Upper lobe of left lung (tissue), 6 donors: ENCODE measurements at places on chromosomes 5 and 9. TPM values are rescaled to one million over a fixed set of nuclear protein-coding genes. Genes with fewer than 3 reads are reported as not detected.
A peak's percentile ranks its signal among the peaks of the same experiment; 100 is the strongest.

DNA sequence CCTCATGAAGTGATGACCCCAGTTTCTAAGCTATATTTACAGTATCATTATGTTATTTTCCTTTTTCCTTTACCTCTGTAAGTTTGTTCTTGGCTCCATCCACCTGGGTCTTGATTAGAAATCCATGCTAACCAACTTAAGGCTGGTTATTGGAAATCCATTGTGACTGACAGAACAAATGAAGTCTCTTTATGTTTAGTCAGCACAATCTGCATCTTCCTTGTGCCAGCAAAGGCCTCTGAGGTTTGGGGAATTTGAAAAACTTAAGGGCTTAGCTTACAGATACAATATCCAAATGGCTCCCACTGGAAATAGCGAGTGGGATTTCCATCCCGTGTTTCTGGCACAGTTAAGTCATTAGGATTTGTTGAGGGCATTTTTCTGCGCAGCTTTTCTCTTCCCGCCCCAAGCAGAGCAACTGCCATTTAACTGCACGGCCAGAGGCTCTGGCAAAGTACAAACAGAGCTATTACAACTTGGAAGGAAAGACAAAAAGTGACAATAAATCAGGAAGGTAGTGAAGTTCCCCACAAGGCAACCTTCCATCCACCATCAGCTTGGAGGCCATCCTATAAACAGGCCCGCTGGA is 64.2 kb downstream of the DCP2 start:
- H3K4me3 ChIP-seq: no peak overlapping the region
- no peaks in the 10 kb centered on the region for H3K4me1 ChIP-seq
- H3K27ac ChIP-seq: no peak overlapping the region
- no peaks in the 10 kb centered on the region for H3K27me3 ChIP-seq

- DNase-seq: no peak
- no peak overlapping the region for H3K4me3 ChIP-seq
- no peaks in the 10 kb centered on the region for H3K4me1 ChIP-seq
Measured at GRCh38 chr9:77392328-77392727, 215.0 kb downstream of the VPS13A start.

GRCh38 chr5:20524991-20525529 is 537.1 kb upstream of the CDH18 start:
- H3K27ac ChIP-seq: no peak overlapping the region
- no peak overlapping the region for H3K4me3 ChIP-seq
- H3K4me1 ChIP-seq: no peaks in the 10 kb centered on the region
- no peaks in the 10 kb centered on the region for H3K27me3 ChIP-seq
- no peak for DNase-seq

- H3K36me3 ChIP-seq: no peaks in the 10 kb centered on the region
- no peak overlapping the region for H3K4me3 ChIP-seq
- H3K4me1 ChIP-seq: peaks cover 21% of the 10 kb centered on the region
- peak overlapping the region; percentile 61 for H3K27ac ChIP-seq
Measured at GRCh38 chr9:136881691-136882108, 4.6 kb upstream of the TRAF2 start.

DNA sequence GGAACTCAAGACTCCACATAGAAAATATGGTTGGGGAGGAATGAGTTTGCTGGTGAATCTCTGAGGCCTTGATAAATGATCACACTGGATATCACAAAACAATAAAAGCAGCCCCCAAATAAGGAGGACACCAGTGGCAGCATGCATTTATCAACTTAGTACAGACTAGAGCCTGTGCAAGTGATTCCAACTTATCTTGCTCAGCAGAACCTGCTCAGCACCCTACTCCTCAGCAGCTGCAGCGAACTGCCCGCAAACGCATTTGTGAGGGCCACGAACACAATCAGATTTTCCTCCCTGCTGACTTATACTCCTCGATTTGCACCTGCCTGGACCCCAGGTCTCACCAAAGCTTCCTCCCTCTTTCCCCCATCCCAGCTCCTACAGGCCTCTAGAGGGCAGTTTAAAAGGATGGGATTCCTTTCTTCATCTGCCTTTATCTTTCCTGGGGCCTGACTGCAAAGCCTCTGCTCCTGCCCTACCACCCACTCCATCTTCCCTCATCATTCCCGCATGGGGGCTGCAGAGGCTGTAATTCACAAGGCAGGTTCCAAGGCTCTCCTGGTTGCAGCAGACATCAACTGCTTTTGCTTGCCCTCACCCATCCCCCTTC is 41.2 kb downstream of the ANKS6 start:
- H3K36me3 ChIP-seq: no peaks in the 10 kb centered on the region
- H3K27ac ChIP-seq: no peak overlapping the region
- DNase-seq: no peak
- no peaks in the 10 kb centered on the region for H3K27me3 ChIP-seq

Gene PCDHA4
- total RNA-seq: 2.3 TPM

DNA sequence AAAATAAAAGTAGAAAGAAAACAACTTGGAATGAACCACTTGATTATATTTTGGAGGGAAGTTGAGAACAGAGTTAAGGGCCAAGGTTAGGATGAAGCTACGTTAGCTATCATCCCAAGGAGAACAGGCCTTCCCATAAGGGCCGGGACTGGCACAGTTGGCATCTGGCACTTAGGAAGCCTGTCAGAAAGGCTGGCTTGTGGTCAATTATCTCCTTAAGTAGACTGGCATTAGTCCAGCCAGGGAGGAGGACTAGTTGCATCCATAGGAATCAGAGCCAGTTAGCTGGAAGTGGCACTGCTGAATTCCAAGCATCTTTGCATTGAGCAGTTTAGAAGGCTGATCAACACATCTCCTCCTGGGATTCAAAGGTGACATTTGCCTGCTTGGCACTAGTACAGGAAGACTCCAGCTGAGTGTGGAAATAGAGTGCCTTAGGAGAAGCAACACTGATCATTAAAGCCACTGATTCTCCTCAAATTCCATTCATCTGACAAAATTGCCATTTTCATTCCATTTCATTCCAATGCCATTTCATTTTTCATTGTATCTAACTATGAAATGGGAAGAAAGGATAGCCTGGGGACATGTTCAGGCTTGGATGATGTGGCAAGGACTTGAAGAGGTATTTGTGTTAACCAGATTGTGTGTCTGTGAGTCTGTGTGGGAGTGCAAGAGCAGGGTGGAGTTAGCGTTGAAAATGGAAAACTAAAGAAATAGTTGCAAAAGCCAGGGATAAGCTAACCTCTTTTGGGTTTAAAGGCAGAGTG is 5.5 kb downstream of the FOXB2 start:
- no peak overlapping the region for H3K4me3 ChIP-seq
- no peaks in the 10 kb centered on the region for H3K36me3 ChIP-seq
- DNase-seq: no peak

- no peaks in the 10 kb centered on the region for H3K36me3 ChIP-seq
- no peak overlapping the region for H3K27ac ChIP-seq
- H3K4me3 ChIP-seq: no peak overlapping the region
- no peaks in the 10 kb centered on the region for H3K4me1 ChIP-seq
- H3K27me3 ChIP-seq: no peaks in the 10 kb centered on the region
- no peak for DNase-seq
Measured at GRCh38 chr9:131539223-131539923, 6.0 kb upstream of the PRRT1B start.

- H3K36me3 ChIP-seq: no peaks in the 10 kb centered on the region
- no peak overlapping the region for H3K4me3 ChIP-seq
- H3K4me1 ChIP-seq: no peaks in the 10 kb centered on the region
- H3K27me3 ChIP-seq: no peaks in the 10 kb centered on the region
- no peak overlapping the region for H3K27ac ChIP-seq
Measured at GRCh38 chr5:175663186-175664184, 5.6 kb downstream of the HRH2 start.

GRCh38 chr5:128637031-128637430 is 99.0 kb upstream of the FBN2 start:
- H3K4me1 ChIP-seq: no peaks in the 10 kb centered on the region

- H3K27ac ChIP-seq: no peak overlapping the region
- DNase-seq: no peak
- H3K27me3 ChIP-seq: no peaks in the 10 kb centered on the region
- no peaks in the 10 kb centered on the region for H3K36me3 ChIP-seq
Measured at GRCh38 chr5:34616651-34617050, 39.5 kb upstream of the RAI14 start.

- H3K36me3 ChIP-seq: no peaks in the 10 kb centered on the region
- H3K27ac ChIP-seq: no peak overlapping the region
- no peaks in the 10 kb centered on the region for H3K27me3 ChIP-seq
- DNase-seq: no peak
- H3K4me3 ChIP-seq: no peak overlapping the region
- H3K4me1 ChIP-seq: no peaks in the 10 kb centered on the region
Measured at GRCh38 chr9:115004545-115004944, 74.2 kb upstream of the TNFSF8 start.

DNA sequence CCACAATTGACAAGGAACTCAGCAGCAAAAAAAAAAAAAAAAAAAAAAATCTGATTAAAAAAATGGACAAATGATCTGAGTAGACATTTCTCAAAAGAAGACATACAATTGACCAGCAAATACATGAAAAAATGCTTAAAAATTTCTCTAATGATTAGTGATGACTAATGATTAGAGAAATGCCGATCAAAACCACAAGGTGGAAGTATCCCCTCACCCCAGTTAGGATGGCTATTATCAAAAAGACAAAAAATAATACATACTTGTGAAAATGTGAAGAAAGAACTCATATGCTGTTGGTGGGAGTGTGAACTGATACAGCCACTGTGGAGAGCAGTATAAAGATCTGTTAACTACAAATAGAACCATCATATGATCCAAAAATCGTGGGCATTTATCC is 245.3 kb downstream of the OSTF1 start:
- no peak overlapping the region for H3K27ac ChIP-seq
- H3K4me3 ChIP-seq: no peak overlapping the region
- H3K27me3 ChIP-seq: no peaks in the 10 kb centered on the region
- H3K4me1 ChIP-seq: no peaks in the 10 kb centered on the region
- H3K36me3 ChIP-seq: no peaks in the 10 kb centered on the region

GRCh38 chr9:86126998-86127972 is 27.9 kb upstream of the GOLM1 start:
- H3K27me3 ChIP-seq: no peaks in the 10 kb centered on the region
- H3K36me3 ChIP-seq: no peaks in the 10 kb centered on the region
- DNase-seq: peak; percentile 95
- H3K4me1 ChIP-seq: peaks cover 5% of the 10 kb centered on the region
- no peak overlapping the region for H3K4me3 ChIP-seq
- H3K27ac ChIP-seq: no peak overlapping the region

DNA sequence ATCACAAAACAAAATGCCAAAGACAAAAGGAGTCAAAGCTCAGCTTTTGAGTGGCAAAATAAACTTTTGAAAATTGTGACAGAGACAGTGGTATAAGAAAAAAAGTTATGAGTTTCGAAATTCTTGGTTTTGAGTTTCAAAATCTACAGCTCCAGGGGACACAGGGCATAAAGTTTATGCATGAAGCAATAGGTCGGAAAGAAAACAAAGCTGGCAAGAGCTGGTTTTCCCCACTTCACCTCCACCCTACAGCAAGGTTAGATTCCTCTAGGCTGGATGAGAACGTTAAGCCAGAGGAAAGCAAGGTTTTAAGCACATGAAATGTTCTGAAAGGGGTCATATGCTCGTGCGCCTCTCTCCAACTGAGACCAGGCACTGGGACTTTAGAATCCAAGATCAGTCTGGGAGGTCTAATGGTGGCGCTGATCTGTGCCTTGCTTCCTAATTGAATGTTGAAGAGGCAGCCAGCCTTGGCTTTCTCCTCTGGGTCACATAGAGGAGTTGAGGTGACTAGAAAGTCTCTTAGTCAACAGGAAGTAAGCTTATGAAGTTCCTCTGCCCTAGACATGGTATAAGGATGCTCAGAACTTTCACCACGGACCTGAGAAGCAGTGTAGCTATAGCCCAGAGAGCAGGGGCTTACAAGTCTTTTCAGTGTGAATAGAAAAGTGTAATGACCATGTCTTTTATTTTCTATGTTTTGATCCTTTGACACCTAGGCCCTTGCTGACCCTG is 167.7 kb upstream of the DMAC1 start:
- H3K4me3 ChIP-seq: no peak overlapping the region
- H3K27me3 ChIP-seq: no peaks in the 10 kb centered on the region
- no peaks in the 10 kb centered on the region for H3K4me1 ChIP-seq

- DNase-seq: no peak
- no peaks in the 10 kb centered on the region for H3K27me3 ChIP-seq
- H3K4me1 ChIP-seq: no peaks in the 10 kb centered on the region
- no peak overlapping the region for H3K27ac ChIP-seq
Measured at GRCh38 chr9:84153885-84154284, 173.3 kb downstream of the RMI1 start.

Gene DEPDC1B
- 0.91 TPM for total RNA-seq

GRCh38 chr5:173451651-173452050 is 123.4 kb upstream of the STC2 start:
- H3K4me1 ChIP-seq: peaks cover 6% of the 10 kb centered on the region
- no peak overlapping the region for H3K27ac ChIP-seq
- H3K36me3 ChIP-seq: no peaks in the 10 kb centered on the region
- no peaks in the 10 kb centered on the region for H3K27me3 ChIP-seq
- no peak for DNase-seq

GRCh38 chr9:114070188-114071103 is 7.7 kb downstream of the AMBP start:
- H3K36me3 ChIP-seq: no peaks in the 10 kb centered on the region
- no peaks in the 10 kb centered on the region for H3K27me3 ChIP-seq
- no peaks in the 10 kb centered on the region for H3K4me1 ChIP-seq

Gene COL5A1
- 7.5 TPM for total RNA-seq

DNA sequence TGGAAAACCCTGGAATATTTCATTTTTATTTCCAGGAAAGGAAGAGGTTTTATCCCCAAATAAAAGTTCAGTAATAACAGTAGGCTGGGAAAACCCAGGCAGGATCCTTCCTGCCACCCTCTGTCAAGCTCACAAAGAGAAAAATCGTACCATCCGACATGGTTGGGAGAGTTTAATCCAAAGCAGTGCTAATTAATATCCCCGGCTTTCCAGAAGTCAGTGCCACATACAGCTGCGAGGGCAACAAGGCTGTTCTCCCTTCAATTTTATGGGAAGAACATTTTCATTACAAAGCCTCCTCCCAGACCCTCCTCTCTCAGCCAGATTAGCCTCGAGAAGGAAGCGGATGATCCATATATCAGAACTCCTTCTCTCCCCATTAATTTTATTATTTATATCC is 95.5 kb downstream of the PAX5 start:
- no peaks in the 10 kb centered on the region for H3K4me1 ChIP-seq
- no peak for DNase-seq
- H3K27me3 ChIP-seq: no peaks in the 10 kb centered on the region
- H3K36me3 ChIP-seq: no peaks in the 10 kb centered on the region
- no peak overlapping the region for H3K4me3 ChIP-seq
- H3K27ac ChIP-seq: no peak overlapping the region

DNA sequence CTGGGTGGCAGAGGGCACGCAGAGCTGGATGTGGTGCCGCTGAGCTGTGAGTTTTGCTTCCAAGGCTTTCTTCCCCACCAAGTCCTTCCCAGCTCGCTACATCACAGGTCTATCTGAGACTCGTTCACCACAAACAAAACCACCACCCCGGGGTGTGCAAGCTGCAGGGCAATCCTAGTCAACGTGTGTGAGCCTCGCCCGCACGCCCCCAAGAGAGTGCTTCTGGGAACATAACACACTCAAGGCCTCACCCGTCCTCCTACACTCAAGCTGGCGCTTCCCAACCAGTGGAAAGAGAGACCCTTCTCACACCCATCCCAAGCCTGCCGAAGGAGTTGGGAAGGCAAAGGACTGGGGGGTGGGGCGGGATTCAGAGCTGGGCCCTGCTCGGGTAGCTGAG is 10.6 kb downstream of the SNAPC4 start:
- H3K27ac ChIP-seq: no peak overlapping the region
- H3K27me3 ChIP-seq: no peaks in the 10 kb centered on the region
- H3K36me3 ChIP-seq: peaks cover 94% of the 10 kb centered on the region
- no peaks in the 10 kb centered on the region for H3K4me1 ChIP-seq
